ENCODE measurements at places on chromosomes 3 and 15. TPM values are rescaled to one million over a fixed set of nuclear protein-coding genes. Genes with fewer than 3 reads are reported as not detected.

The SHC4 gene
- total RNA-seq: not detected

The NR2E3 gene
- total RNA-seq: not detected

DNA sequence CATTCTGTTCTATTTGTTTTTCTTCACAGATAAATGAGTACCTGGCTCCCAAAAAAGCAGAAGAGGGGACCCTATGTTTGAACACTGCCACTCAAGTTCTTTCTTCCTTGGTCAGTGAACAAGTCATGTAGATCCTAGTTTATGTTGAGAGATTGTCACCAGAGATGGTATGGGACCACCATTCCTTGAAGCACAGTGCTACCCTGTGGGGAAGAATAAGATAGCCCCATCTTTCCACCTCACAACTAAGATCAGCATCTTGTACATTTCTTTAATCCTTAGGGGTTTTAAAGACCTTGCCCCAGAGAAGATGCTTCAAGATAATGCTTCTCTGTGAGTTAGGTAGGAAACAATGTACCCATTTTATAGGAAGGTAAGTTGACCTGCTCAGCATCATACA lies 233.5 kb upstream of the WNT5A start:
- DNase-seq: no peak
- H3K36me3 ChIP-seq: no peaks in the 10 kb centered on the region
- H3K27me3 ChIP-seq: no peaks in the 10 kb centered on the region
- no peak overlapping the region for H3K4me3 ChIP-seq

DNA sequence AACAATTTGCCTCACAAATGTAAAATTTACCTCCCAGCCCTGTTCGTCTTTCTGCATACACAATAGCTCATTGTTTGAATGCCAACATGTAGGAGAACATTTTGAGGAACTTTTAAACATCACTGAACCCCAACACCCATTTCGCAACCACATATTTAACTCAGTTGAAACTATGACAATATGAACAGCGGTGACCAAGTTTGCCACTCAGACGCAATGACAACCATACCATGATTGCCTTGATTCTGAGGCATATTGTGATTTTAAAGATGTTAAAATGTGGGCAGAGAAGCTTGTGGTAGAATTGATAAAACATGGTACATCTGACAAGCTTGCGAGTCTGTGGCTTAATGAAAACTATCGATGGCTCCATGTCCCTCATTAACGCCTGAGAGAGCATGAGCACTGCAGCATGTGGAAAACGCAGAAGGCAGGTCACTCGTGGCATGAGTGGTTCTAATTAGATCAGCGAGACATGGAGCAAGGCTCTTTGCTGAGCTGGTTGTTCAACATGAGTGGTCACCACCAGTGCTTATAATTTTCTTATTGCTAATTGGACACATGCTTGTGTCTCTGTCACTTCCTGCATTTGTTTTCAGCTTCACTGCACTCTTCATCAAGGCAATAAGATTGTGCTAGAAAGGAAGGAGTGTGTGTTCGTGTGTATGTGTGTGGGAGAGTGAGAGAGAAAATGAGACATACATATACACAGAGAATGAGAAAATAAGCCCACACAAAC lies 116.8 kb downstream of the CHST2 start:
- no peak overlapping the region for H3K4me3 ChIP-seq
- no peak overlapping the region for H3K27ac ChIP-seq
- H3K4me1 ChIP-seq: no peaks in the 10 kb centered on the region
- H3K27me3 ChIP-seq: no peaks in the 10 kb centered on the region
- H3K36me3 ChIP-seq: no peaks in the 10 kb centered on the region

DNA sequence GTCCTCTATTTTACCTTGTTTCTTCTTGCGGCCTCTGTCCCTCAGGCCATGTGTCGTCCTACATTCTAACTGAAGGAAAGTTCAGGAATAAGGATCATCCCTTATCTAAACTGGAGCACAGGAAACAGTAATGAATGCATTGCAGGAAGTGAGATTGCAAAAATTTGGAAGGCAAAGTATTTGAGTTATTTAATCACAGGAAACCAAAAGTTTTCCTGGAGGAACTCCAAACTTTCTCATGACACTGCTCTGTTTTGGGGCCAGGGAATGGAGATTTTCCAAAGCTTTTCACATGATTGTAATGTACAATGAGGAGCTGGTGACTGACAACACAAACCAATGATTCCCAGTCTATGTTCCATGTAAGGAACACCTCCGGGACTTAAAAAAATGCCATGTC lies 57.8 kb upstream of the PLSCR4 start:
- no peak for DNase-seq
- no peak overlapping the region for H3K4me3 ChIP-seq
- no peaks in the 10 kb centered on the region for H3K4me1 ChIP-seq
- no peak overlapping the region for H3K27ac ChIP-seq

The FAM107A gene
- total RNA-seq: not detected

The BCHE gene
- not detected for total RNA-seq

The KPNA4 gene
- total RNA-seq: 49.4 TPM

The ABHD10 gene
- 32.5 TPM for total RNA-seq

The CYP1A2 gene
- not detected for total RNA-seq

GRCh38 chr3:149371001-149371722 lies 6.3 kb downstream of the TM4SF1 start:
- DNase-seq: no peak
- H3K27ac ChIP-seq: no peak overlapping the region
- no peaks in the 10 kb centered on the region for H3K36me3 ChIP-seq
- no peaks in the 10 kb centered on the region for H3K27me3 ChIP-seq
- no peak overlapping the region for H3K4me3 ChIP-seq

- H3K4me1 ChIP-seq: no peaks in the 10 kb centered on the region
- no peaks in the 10 kb centered on the region for H3K27me3 ChIP-seq
- DNase-seq: no peak
- no peak overlapping the region for H3K4me3 ChIP-seq
- H3K36me3 ChIP-seq: no peaks in the 10 kb centered on the region
- no peak overlapping the region for H3K27ac ChIP-seq
Observed at GRCh38 chr3:142849148-142849547, 39.7 kb downstream of the PCOLCE2 start.

The ANKRD34C gene
- not detected for total RNA-seq

The MEGF11 gene
- total RNA-seq: not detected

The CLDN1 gene
- total RNA-seq: 0.80 TPM

DNA sequence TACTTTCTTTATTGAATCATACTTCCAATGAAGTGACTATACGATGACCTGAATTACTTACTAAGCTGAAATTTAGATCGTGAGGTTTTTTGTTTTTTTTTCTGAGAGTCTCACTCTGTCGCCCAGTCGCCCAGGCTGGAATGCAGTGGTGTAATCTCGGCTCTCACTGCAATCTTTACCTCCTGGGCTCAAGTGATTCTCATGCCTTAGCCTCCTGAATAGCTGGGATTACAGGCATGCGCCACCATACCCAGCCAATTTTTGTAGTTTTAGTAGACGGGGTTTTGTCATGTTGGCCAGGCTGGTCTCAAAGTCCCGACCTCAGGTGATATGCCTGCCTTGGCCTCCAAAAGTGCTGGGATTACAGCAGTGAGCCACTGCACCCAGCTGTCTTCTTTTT lies 28.7 kb downstream of the SPPL2A start:
- no peak overlapping the region for H3K27ac ChIP-seq
- peaks cover 54% of the 10 kb centered on the region for H3K36me3 ChIP-seq
- DNase-seq: no peak
- no peak overlapping the region for H3K4me3 ChIP-seq

- H3K27ac ChIP-seq: no peak overlapping the region
- H3K4me3 ChIP-seq: no peak overlapping the region
Observed at GRCh38 chr3:157069846-157070677, 89.9 kb downstream of the CCNL1 start.

GRCh38 chr3:98525494-98525893 lies 2.8 kb upstream of the CLDND1 start:
- peak; percentile 47 for DNase-seq
- no peaks in the 10 kb centered on the region for H3K27me3 ChIP-seq
- no peak overlapping the region for H3K4me3 ChIP-seq
- peaks cover 5% of the 10 kb centered on the region for H3K36me3 ChIP-seq

DNA sequence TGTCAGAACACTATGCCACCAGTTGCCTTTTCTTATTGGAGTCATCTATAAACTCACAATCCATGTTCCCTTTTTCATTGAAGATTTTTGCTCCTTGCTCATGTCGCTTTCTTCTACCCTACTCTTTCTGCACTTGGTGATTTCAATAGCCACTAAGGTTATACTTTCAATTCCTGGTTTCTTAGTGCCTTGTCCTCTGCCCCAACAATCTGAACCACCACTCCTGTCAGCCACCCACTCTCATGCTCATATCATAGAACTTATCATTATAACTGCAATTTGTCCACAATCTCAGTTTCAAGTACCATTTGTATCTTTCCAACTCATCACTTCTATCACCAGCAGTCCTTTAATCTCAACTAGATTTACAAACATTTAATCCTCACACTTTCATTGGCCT lies 10.0 kb upstream of the GRAMD1C start:
- H3K27ac ChIP-seq: no peak overlapping the region

- H3K27me3 ChIP-seq: no peaks in the 10 kb centered on the region
- no peak overlapping the region for H3K4me3 ChIP-seq
Observed at GRCh38 chr15:72599855-72600464, 54.5 kb upstream of the GOLGA6B start.

The TMEM212 gene
- total RNA-seq: not detected

GRCh38 chr3:43391621-43392020 lies 105.3 kb downstream of the SNRK start:
- H3K36me3 ChIP-seq: no peaks in the 10 kb centered on the region
- H3K27ac ChIP-seq: no peak overlapping the region
- peaks cover 56% of the 10 kb centered on the region for H3K4me1 ChIP-seq
- no peaks in the 10 kb centered on the region for H3K27me3 ChIP-seq
- no peak overlapping the region for H3K4me3 ChIP-seq

DNA sequence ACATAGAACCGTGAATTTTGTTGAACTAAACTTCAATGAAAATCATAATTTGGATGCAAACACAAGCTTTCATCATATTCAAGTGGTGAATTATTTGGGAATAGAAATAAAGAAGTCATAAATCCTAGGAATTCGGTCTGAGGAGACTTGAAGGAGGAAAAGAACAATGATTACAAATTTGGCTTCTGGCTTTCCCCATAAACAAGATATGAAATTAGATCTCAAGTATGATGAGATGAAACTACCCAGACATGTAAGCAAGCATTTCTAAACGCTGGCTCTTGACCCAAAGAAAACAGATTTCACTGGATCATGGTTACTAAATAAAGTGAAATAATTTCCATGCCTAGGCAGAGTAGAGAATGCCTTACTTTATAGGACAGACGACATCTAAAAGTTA lies 146.9 kb upstream of the LRTM1 start:
- no peaks in the 10 kb centered on the region for H3K4me1 ChIP-seq
- no peak overlapping the region for H3K4me3 ChIP-seq
- H3K36me3 ChIP-seq: no peaks in the 10 kb centered on the region
- no peaks in the 10 kb centered on the region for H3K27me3 ChIP-seq

The GPR62 gene
- not detected for total RNA-seq

The SLCO2A1 gene
- not detected for total RNA-seq

- H3K4me3 ChIP-seq: no peak overlapping the region
- H3K27me3 ChIP-seq: no peaks in the 10 kb centered on the region
- H3K27ac ChIP-seq: no peak overlapping the region
- no peaks in the 10 kb centered on the region for H3K4me1 ChIP-seq
- no peak for DNase-seq
- peaks cover 51% of the 10 kb centered on the region for H3K36me3 ChIP-seq
Observed at GRCh38 chr3:130705501-130705900, 41.1 kb downstream of the PIK3R4 start.

DNA sequence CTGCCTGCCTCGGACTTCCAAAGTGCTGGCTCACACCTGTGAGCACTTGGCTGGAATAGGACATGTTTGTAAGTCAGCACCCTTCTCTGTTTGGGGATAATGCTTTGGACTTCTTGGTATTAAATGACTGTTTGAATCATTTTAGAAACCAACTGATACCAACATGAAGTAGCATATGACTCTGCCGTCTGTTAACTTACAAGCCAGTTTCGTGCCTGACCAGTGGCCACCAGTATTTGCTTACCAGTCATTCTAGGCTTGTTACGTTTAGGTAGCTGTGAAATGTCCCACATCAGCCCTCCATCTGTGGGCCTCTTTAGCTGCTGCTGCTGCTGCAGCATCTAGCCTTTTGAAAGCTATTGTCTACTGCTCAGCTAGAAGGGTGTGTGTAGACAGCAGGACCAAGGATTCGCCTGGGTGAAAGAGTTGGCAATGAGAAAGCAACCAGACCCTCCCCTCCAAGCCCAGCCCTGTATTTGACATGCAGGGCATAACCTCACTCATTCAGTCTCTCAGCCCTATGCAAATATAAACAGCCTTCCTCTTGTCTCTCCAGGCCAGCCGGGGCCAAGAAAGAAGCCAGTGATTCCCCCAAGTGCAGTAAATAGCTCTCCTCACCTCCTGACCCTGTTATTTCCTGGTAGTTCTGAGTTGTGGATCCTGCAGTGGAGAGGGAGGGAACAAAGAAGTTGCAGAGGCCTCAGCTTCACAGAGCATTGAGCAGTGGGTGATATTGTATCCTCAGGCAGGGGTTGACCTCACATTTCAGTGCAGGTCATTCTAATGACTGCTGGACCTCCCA lies 51.0 kb downstream of the NKIRAS1 start:
- no peak for DNase-seq
- no peak overlapping the region for H3K27ac ChIP-seq
- H3K4me3 ChIP-seq: no peak overlapping the region

- no peaks in the 10 kb centered on the region for H3K36me3 ChIP-seq
- H3K4me1 ChIP-seq: no peaks in the 10 kb centered on the region
- H3K27me3 ChIP-seq: no peaks in the 10 kb centered on the region
Observed at GRCh38 chr15:46848704-46849103, 868.6 kb upstream of the SEMA6D start.

The TM4SF18 gene
- not detected for total RNA-seq
